ENCODE measurements at places on chromosomes 4 and X.

DNA sequence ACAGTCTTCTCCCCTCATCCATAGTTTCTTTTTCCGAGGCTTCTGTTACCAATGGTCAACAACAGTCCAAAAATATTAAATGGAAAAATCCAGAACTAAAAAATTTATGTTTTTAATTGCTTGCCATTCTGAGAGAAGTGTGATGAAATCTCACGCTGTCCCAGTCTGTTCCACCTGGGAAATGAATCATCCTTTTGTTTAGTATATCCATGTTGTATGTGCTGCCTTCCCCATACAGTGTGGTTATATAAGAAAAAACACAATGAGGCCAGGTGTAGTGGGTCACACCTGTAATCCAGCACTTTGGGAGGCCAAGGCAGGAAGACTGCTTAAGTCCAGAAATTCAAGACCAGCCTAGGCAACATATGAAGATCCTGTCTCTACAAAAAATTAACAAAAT, 161.6 kb downstream of the CHIC2 start:
- DNase-seq: no peak

DNA sequence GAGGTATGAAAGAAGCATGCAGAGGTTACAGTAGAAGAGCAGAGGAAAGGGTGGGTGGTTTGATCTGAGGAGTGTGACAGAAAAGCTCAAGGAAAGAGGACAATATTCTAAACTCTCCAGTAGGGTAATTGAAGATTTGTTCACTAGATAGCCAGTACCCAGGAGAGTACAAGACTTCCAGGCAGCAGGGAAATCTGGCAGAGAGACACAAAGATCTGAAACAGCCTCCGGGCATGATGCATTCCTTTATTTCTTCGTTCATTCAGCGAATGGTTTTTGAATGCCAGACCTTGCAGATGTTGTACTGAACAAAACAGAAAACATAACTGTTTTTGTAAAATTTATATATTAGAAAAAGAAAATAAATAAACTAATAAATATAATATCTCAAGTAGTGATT, 766.6 kb downstream of the FAT4 start:
- DNase-seq: no peak

- DNase-seq: peak; percentile 5
Measured at GRCh38 chrX:14673764-14674163, 144.4 kb downstream of the GLRA2 start.

DNA sequence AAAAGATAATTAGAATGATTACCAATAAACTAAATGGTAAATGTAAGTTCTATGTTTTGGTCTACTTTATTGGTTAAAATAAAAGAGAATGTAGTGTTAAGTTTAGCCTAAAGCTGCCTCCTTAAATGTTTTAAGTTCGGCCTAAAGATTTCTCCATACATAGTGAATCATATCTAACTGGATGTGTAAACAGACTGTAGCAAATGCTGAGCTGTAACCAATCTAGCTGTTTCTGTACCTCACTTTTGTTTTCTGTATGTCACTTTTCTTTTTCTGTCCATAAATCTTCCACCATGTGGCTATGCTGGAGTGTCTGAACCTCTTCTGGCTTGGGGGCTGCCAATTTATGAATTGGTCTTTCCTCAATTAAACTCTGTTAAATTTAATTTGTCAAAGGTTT, 121.2 kb downstream of the TBCK start:
- DNase-seq: no peak

- DNase-seq: no peak
Measured at GRCh38 chr4:163473576-163473975, at the start of gene TKTL2. Gene TKTL2, minus strand, starts transcription at chr4:163473754. Its CDS starts 20 bp downstream, at chr4:163473734.

GRCh38 chr4:55866290-55866907, 13.0 kb downstream of the EXOC1 start:
- DNase-seq: no peak

GRCh38 chr4:181968371-181968770, 274.8 kb upstream of the TENM3 start:
- DNase-seq: no peak

GRCh38 chrX:123093792-123094191, 90.3 kb upstream of the GRIA3 start:
- no peak for DNase-seq

DNA sequence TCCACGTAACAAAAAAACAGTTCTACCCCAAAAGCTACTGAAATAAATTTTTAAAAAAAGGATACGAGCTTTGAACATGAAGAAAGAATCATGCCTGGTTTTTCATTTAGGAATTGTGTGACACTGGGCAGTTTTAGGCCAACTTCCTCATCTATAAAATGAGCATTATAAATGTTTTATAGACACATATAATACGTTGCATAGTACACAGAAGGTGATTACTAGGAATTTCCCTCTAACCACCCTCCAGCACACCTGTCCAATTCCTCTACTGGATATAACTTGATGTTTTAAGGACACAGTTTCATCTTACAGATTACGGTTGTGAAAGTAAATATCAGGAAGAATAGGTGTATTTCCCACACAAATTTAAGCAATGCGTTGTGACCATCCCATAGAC, 85.5 kb upstream of the IQCM start:
- no peak for DNase-seq

DNA sequence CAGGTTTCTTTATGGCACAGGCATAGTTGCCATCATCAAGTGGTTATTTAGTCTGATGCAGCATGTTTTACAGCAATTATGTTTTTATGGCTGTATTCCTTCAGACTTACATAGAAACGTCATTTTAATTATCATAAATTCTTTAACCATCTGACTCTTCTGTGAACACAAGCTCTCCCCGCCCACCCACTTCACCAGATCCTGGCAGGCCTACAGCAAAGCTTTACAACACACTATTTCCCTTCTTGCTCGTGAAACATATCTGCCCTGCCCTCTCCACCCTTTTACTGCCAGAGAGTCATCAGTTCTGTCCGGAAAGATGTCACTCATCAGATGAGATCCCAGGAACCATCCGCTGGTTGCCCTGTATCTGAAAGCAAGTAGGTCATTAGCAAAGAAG, 120.5 kb downstream of the HS6ST2 start:
- DNase-seq: no peak

- DNase-seq: no peak
Measured at GRCh38 chrX:103201041-103201440, 13.9 kb upstream of the BEX4 start.

- DNase-seq: peak; percentile 20
Measured at GRCh38 chrX:71909956-71910355, 689 bp upstream of the NHSL2 start.

- no peak for DNase-seq
Measured at GRCh38 chr4:11605597-11605996, 176.9 kb upstream of the HS3ST1 start.

DNA sequence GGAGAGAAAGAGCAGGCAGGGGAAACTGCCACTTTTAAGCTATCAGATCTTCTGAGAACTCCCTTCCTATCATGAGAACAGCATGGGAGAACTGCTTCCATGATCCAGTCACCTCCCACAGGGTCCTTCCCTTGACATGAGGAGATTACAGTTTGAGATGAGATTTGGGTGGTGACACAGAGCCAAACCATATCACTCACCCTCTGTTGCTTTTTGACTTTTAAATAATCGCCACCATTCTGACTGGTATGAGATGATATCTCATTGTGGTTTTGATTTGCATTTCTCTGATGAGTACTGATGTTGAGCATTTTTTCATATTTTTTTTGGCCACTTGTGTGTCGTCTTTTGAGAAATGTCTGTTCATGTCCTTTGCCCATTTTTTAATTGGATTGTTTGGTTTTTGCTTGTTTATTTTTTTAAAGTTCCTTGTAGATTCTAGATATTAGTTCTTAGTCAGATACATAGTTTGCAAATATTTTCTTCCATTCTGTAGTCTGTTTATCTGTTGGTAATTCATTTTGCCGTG, 6.5 kb upstream of the PAQR3 start:
- no peak for DNase-seq

GRCh38 chr4:108193886-108194672, 25.3 kb upstream of the LEF1 start:
- DNase-seq: no peak

GRCh38 chr4:175435381-175435783, 376.7 kb downstream of the GPM6A start:
- no peak for DNase-seq

- no peak for DNase-seq
Measured at GRCh38 chr4:52407545-52407944, 251.6 kb downstream of the USP46 start.

DNA sequence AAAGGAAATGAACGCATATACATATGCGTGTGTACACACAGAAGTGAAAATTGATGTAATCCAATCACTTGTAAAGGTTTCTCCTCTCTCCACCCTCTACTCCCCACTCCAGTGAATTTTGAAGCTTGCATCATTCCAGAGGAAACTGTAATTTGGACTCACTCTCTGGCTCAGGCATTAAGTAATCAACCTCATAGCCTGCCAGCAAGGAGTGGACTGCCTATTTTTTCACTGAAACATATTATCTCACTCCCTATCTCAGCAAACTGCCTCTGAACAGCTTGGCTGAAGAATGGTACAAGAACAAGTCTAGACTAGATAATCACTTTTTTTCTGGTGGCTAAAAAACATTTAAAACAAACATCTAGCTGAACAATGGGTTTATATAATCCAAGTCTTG, 124.2 kb downstream of the C4orf51 start:
- no peak for DNase-seq

DNA sequence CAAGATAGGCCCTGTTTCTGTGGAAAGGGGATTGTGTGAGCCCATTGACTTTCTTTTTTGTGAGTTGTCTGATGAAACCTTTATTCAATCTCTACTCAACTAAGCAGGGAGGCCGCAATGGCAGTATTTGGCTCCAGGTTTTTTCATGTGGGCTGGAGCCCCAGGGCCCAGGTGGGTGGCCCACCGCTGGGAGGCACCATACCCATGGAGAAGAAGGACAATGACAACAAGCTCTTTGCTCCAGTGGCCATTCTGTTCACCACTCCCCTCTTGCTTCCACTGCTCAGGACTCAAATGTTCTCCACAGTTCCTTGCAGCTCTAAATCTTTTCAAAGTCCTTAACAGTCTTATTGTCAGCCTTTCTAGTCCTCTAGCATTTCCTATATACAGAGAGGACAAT, 54.1 kb downstream of the HOPX start:
- DNase-seq: no peak

- no peak for DNase-seq
Measured at GRCh38 chr4:160180211-160180610, 1077.3 kb downstream of the RAPGEF2 start.

GRCh38 chr4:7206911-7207567, 14.7 kb downstream of the SORCS2 start:
- DNase-seq: no peak

DNA sequence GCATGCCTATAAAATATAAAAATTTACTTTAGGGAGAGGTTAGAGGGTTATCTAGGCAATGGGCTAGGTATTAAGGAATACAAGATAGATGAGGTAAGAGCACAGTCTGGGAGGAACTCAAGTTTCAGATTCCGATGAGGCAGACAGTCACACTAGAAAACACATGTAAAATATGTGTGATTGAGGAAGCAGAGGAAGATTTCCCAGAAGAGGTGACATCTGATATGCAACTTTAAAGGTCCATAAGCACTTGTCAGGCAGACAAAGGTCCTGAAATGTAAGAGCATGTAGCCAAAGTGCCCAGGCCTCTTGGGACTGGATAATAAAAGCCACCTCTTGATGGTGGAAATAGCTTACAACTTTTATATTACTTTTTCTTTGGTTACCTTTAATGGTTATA, 81.1 kb upstream of the AADAT start:
- DNase-seq: no peak

GRCh38 chrX:10015723-10016518, 48.8 kb downstream of the CLDN34 start:
- DNase-seq: peak; percentile 61

DNA sequence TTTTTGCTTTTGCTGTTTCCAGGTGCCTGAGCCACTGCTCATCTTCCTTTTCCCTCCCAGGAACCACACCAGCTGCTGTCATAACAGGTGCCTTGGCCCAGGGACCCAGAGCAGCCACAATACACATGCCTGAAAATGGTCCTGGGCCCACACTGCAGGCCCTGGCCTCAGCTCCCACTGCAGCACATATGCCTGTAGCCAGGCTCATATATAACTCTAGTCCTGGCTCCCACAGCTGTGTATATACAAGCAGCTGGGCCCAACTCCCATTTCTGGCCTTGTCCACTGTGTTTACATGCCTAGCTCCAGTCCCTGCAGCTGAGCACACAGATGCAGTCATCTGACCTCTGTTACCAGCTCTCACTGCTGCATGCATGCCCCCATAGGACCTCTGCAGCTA, 930.5 kb downstream of the ADGRL3 start:
- DNase-seq: no peak

GRCh38 chr4:142984871-142985585, 138.9 kb upstream of the INPP4B start:
- DNase-seq: no peak

- no peak for DNase-seq
Measured at GRCh38 chrX:112874175-112874574, 33.5 kb upstream of the AMOT start.

- DNase-seq: no peak
Measured at GRCh38 chr4:148173397-148174017, 268.7 kb downstream of the NR3C2 start.

DNA sequence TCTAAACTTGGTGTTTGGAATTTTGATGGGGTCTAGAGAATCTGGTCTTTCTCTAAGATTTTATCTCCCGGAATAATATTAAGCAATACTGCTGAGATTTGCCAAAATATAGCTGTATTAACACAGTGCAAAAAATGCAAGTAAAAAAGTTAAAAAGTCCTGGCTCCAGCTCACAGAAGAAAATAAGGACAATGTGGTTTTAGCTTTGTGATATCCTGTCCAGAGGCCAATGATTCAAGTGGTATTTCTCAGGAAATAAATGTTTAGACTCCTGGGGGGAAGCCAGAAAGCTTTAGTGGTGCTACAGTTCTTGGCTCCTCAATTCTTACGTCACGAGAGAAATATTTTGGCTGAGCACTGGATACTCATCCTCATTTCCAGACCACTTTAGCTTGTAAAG, 40.9 kb upstream of the IL13RA2 start:
- DNase-seq: no peak

DNA sequence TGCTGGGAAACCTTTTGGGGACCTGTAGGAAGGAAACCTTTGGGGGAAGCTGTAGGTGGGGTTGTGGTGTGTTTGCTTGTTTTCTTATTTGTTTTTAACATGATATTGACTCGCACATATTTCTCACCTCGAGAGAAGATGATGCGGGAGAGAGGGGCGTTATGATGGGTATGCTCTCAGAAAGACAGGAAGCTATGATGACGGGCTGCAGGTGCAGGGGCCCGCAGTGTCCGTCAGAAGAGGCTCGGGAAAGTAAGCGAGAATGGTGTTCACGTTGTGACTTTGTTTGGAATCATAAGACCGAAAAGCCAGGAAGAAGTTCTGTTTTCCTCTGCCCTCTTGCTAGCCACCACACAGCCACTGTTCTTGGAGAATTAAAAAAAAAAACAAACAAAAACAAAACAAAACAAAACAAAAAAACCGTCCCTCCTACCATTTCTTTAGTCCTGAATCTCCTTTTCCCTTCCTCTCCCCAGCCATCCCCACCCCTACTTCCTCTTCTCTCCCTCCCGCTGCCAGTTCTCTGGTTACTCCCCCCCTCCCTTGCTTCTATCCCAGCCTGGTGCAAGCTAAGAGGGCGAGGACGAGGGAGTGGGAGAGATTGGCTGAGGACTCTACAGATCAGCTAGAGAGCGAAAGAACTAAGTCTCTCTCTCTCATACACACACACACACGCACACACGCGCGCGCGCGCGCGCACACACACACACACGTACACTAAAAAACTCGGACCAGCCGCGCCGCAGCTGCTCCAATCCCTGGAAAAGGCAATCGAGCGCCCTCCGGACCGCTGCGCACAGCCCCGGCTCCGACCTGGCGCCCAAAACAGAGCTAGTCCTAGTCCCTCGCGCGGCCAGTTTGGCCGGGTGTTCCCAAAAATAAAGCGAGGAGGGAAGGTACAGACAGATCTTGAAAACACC, at the start of gene BMP3:
Gene BMP3, plus strand, starts transcription at position 648 of the 920 bp plus-strand sequence. CDS start 577 bp downstream, outside the sequence.
- no peak for DNase-seq

All from right kidney (tissue), 9 donors.